HAP-1 (cell line): ENCODE measurements at places on chromosomes 2 and 18.
A peak's percentile ranks its signal among the peaks of the same experiment; 100 is the strongest.

GRCh38 chr18:25815659-25816058, 274.8 kb downstream of the SS18 start:
- DNase-seq: no peak

- DNase-seq: no peak
Measured at GRCh38 chr18:31446854-31447253, 687 bp upstream of the DSG3 start.

DNA sequence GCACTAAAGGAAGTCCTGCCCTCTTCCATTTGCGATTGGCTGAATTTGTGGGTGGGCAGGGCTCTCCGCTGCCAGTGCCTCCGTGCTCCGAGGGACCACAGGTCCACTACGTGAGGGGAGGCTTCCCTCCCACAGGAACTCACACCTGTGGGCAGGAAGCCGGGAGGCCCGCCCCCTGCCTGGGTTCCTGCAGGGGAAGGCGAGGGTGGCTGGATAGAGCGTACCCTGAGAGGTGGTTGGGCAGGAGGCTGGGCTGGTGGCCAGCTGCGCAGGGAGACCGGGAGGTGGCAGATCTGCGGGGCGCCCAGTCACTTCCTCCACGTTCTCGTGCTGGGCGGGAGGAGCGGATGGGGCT, 47.0 kb upstream of the PTH2R start:
- DNase-seq: no peak

DNA sequence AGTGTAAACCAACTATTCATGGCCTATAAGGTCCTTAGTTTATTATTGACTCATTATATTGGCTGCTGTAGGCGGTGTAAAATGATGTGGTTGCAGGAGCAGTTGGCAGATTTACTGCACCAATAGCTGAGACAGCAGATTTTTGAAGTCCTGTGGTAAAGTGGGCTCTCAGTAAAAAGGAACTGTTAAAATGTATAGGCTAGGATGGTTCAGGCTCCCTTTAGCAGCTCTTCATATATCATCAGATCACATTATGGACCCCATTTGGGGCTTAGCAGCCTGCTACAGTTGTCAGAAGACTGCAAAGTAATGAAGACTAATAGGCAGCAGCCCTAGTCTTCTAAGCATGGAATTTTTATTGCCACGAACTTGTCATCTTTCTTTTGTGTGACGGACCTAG, 27.8 kb downstream of the MTX2 start:
- DNase-seq: peak; percentile 11

DNA sequence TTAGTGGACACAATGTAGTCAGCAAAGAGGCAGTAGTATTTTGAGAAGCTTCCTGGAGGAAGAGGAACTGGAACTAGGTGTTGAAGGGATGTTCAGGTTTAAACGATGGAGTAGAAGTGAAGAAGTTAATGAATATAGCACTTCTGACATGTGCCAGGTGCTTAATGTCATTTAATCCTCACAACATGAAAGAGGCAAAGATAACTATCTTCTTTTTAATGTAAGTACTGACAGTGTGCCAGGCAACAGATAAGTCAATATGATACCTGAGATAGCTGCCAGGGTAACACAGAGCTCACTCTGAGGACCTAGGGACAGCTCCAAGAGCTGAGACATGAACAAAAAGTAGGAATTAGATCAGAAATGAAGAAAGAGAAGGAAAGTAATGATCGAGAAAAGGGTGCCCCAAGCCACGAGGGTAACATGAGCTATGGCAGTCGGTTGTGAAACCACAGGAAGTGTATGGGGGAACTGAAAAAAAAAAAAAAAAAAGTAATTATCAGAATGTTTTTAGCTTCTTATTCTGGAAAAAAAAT, 140.7 kb downstream of the RNF144A start:
- no peak for DNase-seq

DNA sequence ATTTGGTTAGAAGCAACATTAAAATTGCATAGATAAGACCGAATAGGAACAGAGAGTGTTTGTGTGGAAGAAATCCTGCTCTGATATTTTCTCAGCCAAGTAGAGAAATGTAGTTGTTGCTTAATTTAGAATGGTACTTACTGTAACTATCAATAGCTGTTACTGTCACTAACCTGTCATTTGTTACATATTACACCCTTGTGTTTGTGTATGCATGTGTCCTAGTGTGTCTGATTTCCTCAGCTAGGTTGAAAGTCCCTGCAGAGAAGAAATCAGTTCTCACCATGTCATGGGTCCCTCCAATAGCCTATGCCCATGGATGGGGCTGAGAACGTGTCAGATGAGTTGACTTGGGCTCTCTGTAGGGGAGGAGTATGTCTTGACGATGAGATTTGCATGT, 94.4 kb downstream of the SPTBN1 start:
- DNase-seq: no peak

- DNase-seq: no peak
Measured at GRCh38 chr2:9747396-9747795, 95.9 kb upstream of the TAF1B start.

DNA sequence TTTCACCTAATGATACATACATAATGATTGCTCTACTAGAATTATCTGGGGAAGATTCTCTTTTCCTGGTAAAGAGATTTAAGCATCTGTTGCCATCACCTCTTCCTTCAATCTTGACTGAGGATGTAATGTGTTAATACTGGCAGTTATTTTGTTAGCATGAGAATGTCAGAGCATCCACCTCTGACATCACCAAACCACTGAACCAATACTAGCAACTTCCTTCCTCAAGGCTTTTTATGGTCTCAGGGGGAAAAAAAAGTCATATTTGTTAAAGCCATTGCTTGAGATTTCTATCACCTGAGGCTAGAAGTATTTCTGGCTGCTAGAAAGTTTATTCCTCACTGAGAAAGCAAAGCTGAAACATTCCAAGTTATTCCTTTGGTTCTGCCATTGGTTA, 48.5 kb downstream of the DSEL start:
- DNase-seq: no peak

- DNase-seq: no peak
Measured at GRCh38 chr2:134412639-134412999, 158.7 kb downstream of the MGAT5 start.

GRCh38 chr18:13178976-13179375, 39.6 kb upstream of the LDLRAD4 start:
- no peak for DNase-seq

- DNase-seq: no peak
Measured at GRCh38 chr2:237430861-237431260, 16.9 kb upstream of the COL6A3 start.

DNA sequence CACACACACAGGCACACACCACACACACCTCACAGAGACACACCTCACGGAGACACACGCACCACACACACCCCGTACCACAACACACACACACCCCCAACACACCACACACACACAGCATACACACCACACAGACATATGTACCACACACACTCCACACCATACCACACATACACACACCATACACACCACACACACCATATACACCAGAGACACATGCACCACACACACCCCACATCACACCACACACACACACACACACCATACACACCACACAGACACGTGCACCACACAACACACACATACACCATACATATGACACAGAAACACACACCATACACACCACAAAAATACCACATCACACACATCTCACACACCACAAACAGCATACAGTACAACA, 850.7 kb downstream of the RNF144A start:
- no peak for DNase-seq

- no peak for DNase-seq
Measured at GRCh38 chr2:165886487-165887146, 67.0 kb downstream of the TTC21B start.

DNA sequence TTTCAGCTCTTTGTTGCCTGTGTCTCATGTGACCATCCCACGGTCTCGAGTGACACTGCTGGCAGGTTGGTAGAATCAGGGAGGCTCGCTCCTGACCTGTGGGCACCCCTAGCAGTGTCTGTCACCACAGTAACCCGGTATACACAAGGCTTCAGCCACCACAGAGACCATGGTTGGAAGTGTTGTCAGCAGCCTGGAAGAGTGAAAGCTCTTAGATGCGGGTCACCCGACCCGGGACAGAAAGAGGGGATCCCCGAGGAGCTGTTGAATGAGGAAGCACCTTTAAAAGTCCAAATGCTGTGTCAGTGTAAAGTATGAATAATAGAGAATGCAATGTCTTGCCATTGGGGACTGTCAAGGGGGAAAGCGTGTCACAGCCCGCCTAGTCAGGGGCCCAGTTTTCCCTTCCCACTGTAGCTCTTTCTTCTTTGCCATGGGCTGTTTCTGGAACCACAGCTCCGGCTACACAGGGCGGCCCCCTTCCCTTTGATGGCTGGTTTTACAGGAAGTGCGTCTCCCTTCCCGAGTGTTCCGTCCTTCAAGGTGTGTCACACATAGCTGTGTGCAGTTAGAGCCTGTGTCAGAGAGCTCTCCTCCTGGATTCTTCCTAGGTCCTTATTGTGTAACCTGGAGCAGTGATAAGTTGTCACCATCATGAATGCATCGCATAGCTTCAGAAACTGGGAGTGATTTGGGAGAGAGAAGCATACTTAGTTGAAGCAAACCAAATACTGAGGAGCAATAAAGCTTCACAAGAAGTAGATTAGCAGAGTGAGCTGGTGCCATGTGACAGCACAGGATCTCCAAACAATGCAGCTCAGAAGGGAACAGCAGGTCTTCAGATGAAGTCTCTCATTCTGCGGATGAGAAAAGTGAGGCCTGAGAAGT, 81.4 kb downstream of the MTCL1 start:
- DNase-seq: no peak
